Glomerular endothelial cell (primary cell): ENCODE measurements at places on chromosomes 1 and 21. TPM values are rescaled to one million over a fixed set of nuclear protein-coding genes. Genes with fewer than 3 reads are reported as not detected.

The PGD gene
- 259 and 402 TPM in 2 replicates for total RNA-seq

The TESK2 gene
- total RNA-seq = 1.1 and 2.6 TPM in 2 replicates

The RNU1-3 gene
- under 0.01 TPM in 2 replicates for total RNA-seq

The FLG gene
- 0.06 and 0.19 TPM in 2 replicates for total RNA-seq

The GIPC2 gene
- total RNA-seq = 0.15 and 2.0 TPM in 2 replicates

The TRIM67 gene
- total RNA-seq = 0.29 and 0.58 TPM in 2 replicates

The ZMYND12 gene
- 0.63 TPM in 1 of 2 replicates, not detected in the other for total RNA-seq

The MIER1 gene
- total RNA-seq = 20.6 and 25.2 TPM in 2 replicates

The WNT3A gene
- total RNA-seq = not detected in 2 replicates

The FGR gene
- not detected in 2 replicates for total RNA-seq

The NKAIN1 gene
- 0.15 TPM in 1 of 2 replicates, not detected in the other for total RNA-seq

The CNN3 gene
- total RNA-seq = 267 and 275 TPM in 2 replicates

The TNNT2 gene
- total RNA-seq = 0.88 TPM in 1 of 2 replicates, not detected in the other

The SEMA6C gene
- 20.2 and 28.1 TPM in 2 replicates for total RNA-seq

The FCRLB gene
- 3.0 and 4.9 TPM in 2 replicates for total RNA-seq

The PERM1 gene
- total RNA-seq = not detected in 2 replicates

The SNX7 gene
- total RNA-seq = 35.6 and 53.6 TPM in 2 replicates

The NBPF20 gene
- 3.2 and 3.4 TPM in 2 replicates for total RNA-seq

The RGS7 gene
- 0.58 and 1.6 TPM in 2 replicates for total RNA-seq

The CADM3 gene
- total RNA-seq = 0.76 TPM in 1 of 2 replicates, not detected in the other

The PLA2G2D gene
- not detected in 2 replicates for total RNA-seq

The TTC4 gene
- 23.9 and 29.4 TPM in 2 replicates for total RNA-seq

The TMEM82 gene
- total RNA-seq = not detected in 2 replicates

The PRKAB2 gene
- 7.7 and 8.5 TPM in 2 replicates for total RNA-seq

The COL11A1 gene
- total RNA-seq = 0.12 TPM in 1 of 2 replicates, not detected in the other

The CDCA8 gene
- 4.2 and 12.0 TPM in 2 replicates for total RNA-seq

The CELF3 gene
- total RNA-seq = not detected in 2 replicates

The MPL gene
- total RNA-seq = not detected in 2 replicates

The SLC5A3 gene
- total RNA-seq = 8.1 and 11.3 TPM in 2 replicates

The RNF186 gene
- not detected in 2 replicates for total RNA-seq

The SPATA21 gene
- total RNA-seq = not detected in 2 replicates

The HDAC1 gene
- 150 and 166 TPM in 2 replicates for total RNA-seq

The LRRC8C gene
- total RNA-seq = 31.3 and 36.6 TPM in 2 replicates

The IL20 gene
- not detected in 2 replicates for total RNA-seq

The CAPN9 gene
- not detected in 2 replicates for total RNA-seq

The CD2 gene
- total RNA-seq = not detected in 2 replicates

The MROH9 gene
- total RNA-seq = not detected in 2 replicates

The PAX7 gene
- total RNA-seq = not detected in 2 replicates

The TAS1R1 gene
- not detected in 2 replicates for total RNA-seq

The FAM167B gene
- total RNA-seq = 101 and 121 TPM in 2 replicates

The GJA4 gene
- total RNA-seq = 3.2 and 62.1 TPM in 2 replicates

The KNCN gene
- not detected in 2 replicates for total RNA-seq

The IFI44 gene
- 8.2 and 35.1 TPM in 2 replicates for total RNA-seq

The FAM3B gene
- total RNA-seq = not detected in 2 replicates

The TMPRSS3 gene
- total RNA-seq = not detected in 2 replicates

The SLC25A34 gene
- total RNA-seq = 0.19 and 0.53 TPM in 2 replicates

The SHE gene
- total RNA-seq = 47.3 and 52.3 TPM in 2 replicates

The LIX1L gene
- 41.6 and 42.2 TPM in 2 replicates for total RNA-seq

The GJA8 gene
- total RNA-seq = not detected in 2 replicates

The ATP13A2 gene
- 97.1 and 97.8 TPM in 2 replicates for total RNA-seq

The RNU11 gene
- not detected in 2 replicates for total RNA-seq
